ENCODE measurements at places on chromosomes 6 and 20.

GRCh38 chr6:135095716-135096115 lies 41.1 kb upstream of the HBS1L start:
- no peak for DNase-seq

- no peak for DNase-seq
Measured at GRCh38 chr6:148751793-148752170, 5.0 kb downstream of the UST start.

DNA sequence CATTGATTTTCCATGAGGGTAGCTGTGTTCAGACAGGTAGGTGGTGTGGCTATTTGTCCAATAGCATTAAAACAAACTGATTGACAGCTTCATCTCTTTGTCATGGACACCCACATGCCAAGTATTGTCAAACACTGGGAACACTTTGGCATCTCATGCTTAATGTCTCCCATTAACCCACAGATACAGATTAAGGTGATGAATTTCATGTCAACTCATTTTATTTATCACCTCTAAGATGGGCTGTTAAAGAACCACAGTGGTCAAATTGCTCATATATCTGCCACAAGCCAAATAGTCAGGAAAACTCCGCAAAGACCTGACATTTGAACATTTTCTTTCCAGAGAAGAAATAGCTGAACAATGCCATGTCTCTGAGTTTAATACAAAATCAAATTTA lies 139.1 kb upstream of the SPTLC3 start:
- DNase-seq = no peak

- no peak for DNase-seq
Measured at GRCh38 chr6:95978230-95978629, 37.5 kb upstream of the FUT9 start.

Data from left hindlimb (tissue), 1 donor.